ENCODE measurements at places on chromosomes 6 and 20. TPM values are rescaled to one million over a fixed set of nuclear protein-coding genes. Genes with fewer than 3 reads are reported as not detected.

THBD gene
- 30.3 TPM for total RNA-seq

SNX21 gene
- 76.2 TPM for total RNA-seq

CENPW gene
- total RNA-seq: not detected

DYNLT2 gene
- 3.3 TPM for total RNA-seq

TMEM217 gene
- total RNA-seq: 1.1 TPM

SMLR1 gene
- total RNA-seq: not detected

CD109 gene
- total RNA-seq: 3.8 TPM

IPCEF1 gene
- 0.37 TPM for total RNA-seq

HEBP2 gene
- 33.3 TPM for total RNA-seq

FOXS1 gene
- total RNA-seq: not detected

PBOV1 gene
- total RNA-seq: not detected

OLIG3 gene
- total RNA-seq: not detected

ABHD16B gene
- not detected for total RNA-seq

All from transverse colon (tissue), 4 donors.